Activated CD8-positive, alpha-beta memory T cell treated with anti-CD3 and anti-CD28 coated beads for 48 hours (primary cell): ENCODE measurements at places on chromosomes 16 and 17.

- no peak for DNase-seq
These were observed 1.2 kb downstream of the PSMD11 start for GRCh38 chr17:32445497-32445896.

DNA sequence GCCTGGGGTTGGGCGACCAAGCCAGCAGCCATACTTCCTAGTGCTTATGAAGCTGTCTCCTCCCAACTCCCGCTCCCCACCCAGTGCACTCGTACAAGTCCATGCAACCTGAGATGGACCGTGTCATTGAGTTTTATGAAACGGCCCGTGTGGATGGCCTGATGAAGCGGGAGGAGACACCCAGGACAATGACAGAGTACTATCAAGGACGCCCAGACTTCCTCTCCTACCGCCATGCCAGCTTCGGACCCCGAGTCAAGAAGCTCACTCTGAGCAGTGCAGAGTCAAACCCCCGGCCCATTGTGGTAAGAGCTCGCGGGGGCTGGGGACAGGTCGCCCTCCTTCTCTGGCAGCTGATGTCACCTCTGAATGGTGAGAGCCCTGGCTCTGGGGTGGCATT lies 11.0 kb upstream of the KATNB1 start:
- no peak for DNase-seq

DNA sequence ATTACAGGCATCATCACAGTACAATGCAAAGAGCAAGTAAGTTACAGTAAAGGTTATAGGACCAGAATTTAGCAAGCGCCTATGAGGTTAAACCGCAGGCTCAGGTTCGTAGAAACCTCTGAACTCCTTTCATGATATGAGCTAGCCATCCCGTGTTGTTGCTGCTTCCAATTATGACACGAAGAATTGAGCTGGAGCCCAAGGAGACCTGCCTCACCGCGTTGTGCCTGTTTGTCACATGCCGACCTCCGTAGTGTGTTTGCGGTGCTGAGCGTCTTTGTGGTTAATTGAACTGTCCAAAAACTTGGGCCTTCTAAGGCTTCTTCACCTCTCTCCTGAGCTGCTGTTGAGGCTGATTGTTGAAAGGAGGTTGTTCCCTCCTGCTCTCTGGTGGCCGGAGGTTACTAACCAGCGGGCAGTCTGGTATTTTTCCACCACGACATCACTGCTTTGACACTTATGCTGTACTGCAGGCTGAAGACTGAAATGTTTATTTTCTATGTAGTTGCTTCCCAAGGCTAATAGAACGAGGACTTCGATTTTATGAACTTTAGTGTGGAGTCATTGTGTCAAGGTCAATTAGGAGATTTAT lies 67.5 kb downstream of the SEC14L1 start:
- no peak for DNase-seq

DNA sequence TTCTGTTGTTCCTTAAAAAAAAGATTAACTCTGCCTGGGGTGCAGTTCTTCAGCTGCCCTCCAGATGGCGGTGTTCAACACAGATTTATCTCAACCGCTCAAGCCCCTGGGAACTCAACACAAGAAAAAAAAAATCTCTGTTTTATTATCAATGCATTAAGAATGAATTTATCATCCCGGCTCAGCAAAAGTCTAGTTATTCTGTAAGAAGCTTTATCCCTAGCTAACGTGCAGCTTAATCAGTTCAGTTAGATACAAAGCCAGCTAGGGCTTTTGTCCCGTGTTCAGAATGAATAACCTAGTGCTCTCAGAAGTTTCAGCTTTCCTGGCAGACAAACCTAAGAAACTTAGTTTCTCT lies 475.9 kb upstream of the CCL2 start:
- peak; percentile 0 for DNase-seq

DNA sequence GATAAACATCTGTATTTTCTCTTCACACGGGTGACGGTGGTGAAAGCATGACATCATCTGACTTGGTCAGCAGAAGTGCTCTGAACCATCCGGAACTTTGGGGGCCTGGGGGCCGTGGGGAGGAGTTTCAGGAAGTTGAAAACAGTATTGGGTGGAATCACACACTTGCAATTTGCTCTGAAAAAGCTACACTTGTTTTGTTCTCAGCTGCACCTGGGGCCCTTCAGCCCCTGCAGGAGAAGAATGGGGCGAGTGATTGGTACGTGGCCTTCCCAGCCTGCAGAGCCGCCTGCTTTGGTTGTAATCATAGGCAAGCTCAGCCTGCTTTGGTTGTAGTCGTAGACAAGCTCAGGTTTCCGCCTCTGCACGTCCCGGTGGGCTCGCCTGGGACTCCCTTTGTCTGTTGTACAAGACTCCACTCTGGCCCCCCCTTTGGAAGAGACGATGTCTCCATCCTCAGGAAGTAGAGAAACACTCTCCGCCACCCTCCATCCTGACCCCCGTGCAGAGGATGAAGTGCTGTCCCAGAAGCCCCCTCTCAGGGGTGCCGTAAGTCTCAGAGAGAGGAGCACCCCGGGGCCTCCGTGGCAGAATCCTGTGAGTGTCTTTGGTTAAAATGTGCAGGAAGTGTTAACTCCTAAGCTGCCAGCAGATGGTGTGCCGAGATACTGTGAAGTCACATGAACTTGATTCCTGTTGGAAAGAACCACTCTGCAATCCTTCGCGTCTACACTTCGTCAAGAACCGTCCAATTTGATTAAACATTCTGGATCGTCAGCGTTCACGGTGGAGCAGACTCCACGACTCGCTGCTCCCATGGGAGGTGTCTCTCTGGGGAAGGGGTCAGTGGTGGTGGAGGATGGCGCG lies 5.4 kb downstream of the BANP start:
- DNase-seq = peak; percentile 35

DNA sequence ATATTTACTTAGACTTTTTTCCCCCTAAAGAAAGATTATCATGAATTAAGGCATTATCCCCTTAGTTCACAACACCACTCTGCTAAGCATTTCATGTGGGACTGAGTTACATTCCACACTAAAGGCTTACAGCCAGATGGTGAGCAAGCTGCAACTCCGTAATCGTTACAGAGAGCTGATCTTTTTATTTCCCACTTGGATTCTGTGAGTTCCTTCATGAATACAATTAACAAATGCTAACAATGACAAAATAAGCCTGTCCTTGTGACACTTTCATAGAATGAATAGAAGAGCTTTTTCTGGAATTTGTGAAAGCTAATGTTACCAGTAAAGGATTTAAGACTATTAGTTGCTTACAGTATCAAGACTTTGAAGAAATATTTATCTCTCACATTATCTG lies 8.7 kb downstream of the OGFOD1 start:
- no peak for DNase-seq

DNA sequence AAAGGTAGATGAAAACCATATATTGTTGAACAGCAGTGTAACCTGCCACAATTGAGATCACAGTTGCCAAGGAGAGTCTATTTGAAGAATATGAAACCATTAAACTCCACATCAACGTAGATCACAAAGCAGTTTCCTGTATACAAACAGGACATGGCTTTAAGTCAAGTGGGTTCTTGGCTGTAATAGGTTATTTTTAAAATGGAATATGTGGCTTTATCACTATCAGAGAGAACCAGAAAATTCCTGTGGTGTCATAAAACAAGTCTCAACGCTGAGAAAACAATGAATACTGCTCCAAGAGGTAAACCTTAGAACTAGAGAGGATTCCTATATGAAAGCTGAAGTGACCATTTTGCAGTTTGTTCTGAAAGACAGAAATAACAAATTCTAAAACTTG lies 999.7 kb downstream of the CDH11 start:
- DNase-seq = no peak

- no peak for DNase-seq
These were observed 61.8 kb upstream of the ENDOV start for GRCh38 chr17:80352991-80353665.

GRCh38 chr16:57538235-57538721 lies 1.9 kb upstream of the CCDC102A start:
- DNase-seq = no peak

GRCh38 chr17:83024218-83024971 lies 55.0 kb upstream of the METRNL start:
- DNase-seq = no peak

DNA sequence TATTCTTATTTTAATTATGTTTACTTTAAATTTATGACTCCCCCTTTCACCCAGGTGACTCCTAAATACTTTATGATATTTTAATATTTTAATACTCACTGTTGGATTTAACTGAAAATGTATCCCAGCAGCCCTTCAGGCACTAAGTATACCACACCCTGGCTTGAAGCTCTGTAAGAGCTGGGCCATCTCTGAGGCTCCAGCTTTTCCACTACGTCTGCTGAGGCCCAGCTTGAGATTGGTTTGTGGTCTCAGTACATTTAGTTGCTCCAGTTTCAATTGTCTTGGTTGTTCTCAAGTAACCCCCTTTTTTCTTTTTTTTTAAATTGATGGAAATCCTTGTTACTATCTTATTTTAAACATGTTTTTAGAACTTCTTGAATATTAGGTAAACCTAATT lies 27.0 kb upstream of the CAPNS2 start:
- no peak for DNase-seq

DNA sequence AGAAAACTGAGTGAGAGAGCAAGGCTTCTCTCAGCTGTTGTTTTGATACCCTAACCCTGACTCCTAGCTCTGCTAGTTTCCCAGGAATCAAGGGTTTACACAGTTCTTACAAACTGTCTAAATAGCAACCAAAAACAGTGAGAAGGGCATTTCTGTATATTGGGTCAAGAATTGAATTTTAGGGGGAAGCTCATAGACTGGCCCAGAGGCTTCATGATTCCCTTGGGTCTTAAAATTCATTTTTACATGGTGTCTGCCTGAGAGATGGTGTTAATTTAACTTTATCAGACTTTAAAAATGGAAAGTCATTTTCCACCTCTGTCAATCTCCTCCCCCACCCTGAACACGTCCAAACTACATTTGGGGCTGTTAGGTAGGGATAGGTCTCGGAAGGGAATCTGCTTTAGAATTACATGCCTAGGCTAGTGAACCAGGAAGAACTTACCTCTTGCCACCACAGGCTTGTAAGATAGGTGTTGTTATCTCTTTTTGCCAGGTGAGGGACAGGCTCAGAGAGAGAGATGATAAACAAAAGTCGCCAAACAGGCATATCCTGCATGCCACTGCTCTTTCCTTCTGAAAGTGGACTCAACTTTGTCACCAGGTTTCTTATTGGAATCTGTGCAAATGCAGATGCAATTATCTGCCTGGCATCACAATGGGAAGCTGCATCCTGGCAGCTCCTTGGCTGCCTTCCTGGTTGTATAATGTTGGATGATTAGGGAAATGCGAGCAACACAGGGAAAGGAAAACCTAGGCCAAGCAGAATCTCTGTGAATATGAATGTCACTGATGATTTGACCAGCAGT lies 3.1 kb downstream of the PHAF1 start:
- no peak for DNase-seq

DNA sequence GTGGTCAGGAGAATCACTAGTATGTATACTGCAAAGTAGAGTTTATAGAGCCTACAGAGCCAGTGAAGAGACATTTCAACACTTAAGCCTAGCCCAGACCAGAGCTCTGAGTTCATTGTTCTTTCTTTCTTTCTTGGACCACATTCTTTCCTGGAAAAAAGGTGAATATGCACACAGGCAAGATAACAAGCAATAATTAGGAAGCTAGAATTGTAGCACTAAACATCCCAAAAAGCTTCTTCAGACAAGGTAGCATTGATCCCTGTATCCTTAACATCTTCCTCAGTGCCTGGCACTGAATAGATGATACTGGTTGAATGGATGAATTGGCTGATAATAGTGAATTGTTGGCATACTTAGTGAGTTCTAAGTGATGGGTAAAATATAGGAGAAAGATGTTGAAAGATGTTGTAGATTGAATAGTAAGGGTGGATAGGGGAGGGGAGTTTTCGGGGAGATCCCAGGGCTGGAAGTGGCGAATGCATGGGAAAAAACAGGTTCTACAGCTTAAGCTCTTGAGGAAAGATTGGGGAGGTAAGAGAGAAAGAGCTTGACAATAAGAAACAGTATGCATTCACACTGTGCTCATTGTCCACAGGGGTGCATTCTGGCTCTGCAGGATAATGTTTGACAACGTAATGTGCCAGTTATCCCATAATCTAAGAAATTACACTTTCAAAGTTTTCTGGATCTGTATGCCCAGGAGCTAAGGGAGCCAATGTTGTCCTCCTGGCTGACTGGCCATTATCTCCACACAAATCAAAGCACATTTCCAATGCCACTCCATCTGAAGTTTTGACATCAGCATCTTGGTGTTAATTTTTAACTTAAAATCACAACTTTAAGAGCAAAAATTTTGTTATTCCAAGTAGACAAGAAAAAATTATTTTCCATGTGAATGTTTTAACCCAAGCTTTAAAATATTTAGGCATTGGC lies 35.6 kb downstream of the TUBD1 start:
- no peak for DNase-seq

DNA sequence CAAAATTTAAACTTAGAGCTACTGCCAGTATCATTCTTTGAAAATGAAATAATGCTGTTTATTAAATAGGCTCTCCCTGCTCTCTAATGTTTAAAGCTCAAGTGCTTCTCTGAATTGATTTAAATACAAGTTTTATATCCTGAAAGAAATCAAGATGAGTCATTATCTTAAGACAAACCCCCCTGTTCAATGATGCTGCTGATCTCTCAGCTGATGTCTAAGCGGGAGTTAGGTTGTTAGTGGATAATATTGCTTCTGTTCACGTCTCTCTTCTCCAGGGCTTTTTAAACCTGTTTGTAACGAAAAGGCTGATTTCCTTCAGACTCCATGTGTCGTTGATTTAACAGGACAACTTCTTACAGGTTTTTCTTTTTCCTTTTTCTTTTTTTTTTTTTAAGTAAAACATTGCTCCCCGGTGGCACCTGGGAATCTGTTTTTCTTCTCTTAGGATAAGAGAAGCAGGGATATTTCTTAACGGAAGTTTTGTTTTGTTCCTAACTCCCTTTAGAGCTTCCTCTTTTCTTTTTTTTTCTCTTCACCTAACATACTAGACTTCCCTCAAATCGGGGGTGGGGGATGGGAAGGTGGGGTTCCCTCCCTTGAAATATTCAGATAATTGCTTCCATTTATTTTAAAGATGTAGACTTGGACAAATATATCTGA lies 807 bp upstream of the LYRM9 start:
- DNase-seq = no peak

GRCh38 chr17:41052566-41052965 lies 2.5 kb downstream of the KRTAP2-2 start:
- no peak for DNase-seq

DNA sequence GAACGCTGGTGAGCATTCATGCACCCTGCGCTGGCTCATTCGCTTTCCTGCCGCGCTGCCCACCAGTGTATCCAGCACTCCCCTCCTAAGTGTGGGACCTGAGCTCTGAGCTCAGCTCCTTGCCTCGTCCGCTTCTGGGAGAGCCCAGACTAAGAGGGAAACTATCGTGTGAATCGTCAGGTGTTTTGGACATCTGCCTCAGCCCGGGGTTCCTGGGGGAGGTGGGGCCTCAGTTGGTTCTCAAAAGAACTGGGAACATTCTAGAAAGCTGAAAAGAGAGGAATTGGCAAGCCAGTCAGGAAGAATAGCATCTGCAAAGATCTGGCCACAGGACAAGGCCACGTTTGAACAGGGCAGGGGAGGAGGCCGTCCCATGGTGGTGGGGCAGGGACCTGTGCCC lies 205.4 kb upstream of the CIBAR2 start:
- DNase-seq = no peak

- no peak for DNase-seq
These were observed 62.9 kb upstream of the CPHXL start for GRCh38 chr16:75789237-75789636.
